ENCODE measurements at places on chromosomes 12 and 14. TPM values are rescaled to one million over a fixed set of nuclear protein-coding genes. Genes with fewer than 3 reads are reported as not detected.

TPH2 gene
- not detected for total RNA-seq

PTHLH gene
- 1.1 TPM for total RNA-seq

KRT72 gene
- not detected for total RNA-seq

HNRNPC gene
- 1,559 TPM for total RNA-seq

SERPINA12 gene
- total RNA-seq: not detected

SERPINA10 gene
- not detected for total RNA-seq

AKAP5 gene
- 1.5 TPM for total RNA-seq

OR6J1 gene
- total RNA-seq: not detected

HCAR2 gene
- not detected for total RNA-seq

NGB gene
- not detected for total RNA-seq

GDF3 gene
- total RNA-seq: not detected

POLR3B gene
- total RNA-seq: 11.0 TPM

ERP27 gene
- not detected for total RNA-seq

ADGRD1 gene
- 0.14 TPM for total RNA-seq

NUAK1 gene
- total RNA-seq: 9.4 TPM

KRT77 gene
- total RNA-seq: not detected

FGF23 gene
- total RNA-seq: not detected

OVCH1 gene
- not detected for total RNA-seq

ADCY4 gene
- total RNA-seq: not detected
